ENCODE measurements at places on chromosomes 7 and 10.

DNA sequence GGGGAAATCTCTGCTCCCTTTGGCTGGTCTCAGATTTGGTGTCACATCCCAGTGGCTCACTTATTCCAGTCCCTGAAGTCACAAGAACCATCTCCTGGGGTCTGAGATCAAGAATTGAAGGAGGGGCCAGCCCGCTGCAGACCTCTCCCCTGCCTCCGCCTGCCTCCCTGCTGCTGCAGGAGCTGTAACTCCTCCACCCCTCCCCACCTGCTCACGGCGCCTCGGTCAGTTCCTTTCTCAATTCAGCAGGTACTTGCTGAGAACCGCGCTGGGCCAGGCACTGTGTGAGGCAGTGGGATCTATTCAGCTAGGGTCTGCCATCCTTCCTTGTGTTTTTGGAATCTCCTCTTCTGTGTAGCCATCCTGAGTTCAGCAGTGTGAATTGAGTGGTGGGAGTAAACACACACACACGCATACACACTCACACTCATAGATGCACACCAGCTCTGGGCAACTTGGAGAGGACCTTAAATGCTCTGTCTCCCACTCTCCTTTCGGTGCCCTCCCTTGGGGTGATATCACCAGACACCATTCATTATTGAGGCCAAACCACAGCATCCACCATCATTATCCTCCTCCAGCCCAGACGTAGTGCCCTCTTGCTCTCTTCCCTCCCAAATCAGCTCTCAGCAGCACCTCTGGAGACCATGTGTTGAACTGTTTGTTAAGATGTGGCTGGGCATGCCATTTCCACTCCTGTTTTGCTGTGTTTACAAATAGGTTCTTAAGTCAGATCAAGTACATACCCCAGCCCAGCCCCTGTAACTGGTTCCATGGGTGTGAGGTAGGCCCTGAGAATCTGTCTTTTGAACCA is 22.0 kb upstream of the ANKRD2 start:
- DNase-seq: no peak

DNA sequence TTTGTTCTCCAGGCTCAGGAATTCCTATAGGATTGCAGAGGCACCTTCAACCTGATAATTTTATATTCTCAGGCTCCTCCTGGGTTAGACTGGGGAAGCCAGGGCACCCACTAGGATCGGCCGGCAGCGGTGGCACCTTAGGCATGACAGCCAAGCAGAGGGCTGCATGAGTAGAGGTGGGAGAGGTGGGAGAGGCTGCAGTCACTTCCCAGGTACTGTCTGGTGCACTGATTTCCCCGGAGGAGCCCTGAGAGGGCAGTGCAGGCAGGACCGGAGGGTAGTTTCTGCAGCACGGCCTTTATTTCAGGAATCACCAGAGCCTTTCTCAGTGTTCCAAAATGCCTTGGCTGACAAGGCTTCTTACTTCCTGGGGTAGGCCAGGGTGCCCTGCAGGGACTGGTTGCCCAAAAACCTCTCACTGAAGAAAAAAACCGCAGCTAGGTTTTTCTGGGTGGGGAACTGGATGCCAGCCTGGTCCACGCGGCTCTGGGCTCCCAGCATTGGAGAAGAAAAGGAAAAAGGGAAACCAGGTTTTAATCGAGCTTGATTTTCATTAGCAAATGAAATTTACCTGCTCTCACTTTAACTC is 3.6 kb upstream of the HOXA13 start:
- no peak for DNase-seq

DNA sequence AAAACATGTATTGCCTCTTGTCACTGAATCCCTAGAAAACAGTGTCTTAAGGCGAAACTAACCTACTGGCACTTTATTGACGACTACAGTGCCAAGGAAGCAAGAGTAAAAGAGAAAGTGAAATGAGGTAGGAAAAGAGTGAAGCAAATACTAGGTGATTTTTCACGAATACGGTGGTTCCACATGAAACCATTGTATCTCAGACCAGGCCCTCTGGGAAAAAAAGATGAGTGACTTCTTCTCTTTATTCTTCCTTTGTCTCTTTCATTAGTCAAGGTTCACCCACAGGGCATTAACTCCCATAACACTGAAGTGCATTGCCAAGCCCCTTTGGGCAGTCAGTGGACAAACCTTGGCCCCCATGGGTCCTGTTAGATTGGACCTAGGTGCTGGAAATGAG is 16.2 kb upstream of the MACC1 start:
- no peak for DNase-seq

DNA sequence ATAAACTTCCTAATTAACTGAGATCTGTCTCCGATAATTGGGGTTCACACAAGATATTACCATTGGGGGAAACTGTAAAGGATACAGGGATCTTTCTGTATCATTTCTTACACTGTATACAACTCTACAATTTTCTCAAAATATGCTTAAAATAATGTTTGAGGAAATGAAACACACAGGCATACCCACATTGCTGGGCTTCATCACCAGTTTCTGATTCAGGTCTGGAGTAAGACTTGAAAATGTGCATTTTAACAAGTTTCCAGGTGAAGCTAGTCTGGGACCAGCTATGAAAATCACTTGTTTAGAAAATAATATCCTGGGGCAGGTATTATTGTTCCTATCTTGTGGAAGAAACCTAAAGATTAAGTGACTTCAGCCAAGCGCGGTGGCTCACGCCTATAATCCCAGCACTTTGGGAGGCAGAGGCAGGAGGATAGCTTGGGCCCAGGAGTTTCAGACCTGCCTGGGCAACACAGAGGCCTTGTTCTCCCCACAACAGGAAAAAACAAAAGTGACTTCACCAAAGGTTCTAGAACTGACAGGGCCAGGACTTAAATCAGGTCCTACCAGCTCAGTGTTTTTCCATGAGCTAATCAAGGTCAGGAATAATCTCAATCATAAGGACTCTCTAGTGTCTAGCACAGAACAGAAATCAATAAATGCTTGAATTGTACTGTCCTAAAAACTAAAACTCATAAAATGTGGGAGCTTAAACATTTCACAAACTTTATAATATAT is 12.6 kb downstream of the TOMM7 start:
- DNase-seq: no peak
